ENCODE measurements at places on chromosomes 5 and 9. TPM values are rescaled to one million over a fixed set of nuclear protein-coding genes. Genes with fewer than 3 reads are reported as not detected.

WDR31 gene
- total RNA-seq: 1.7 TPM

MEGF10 gene
- 1.6 TPM for total RNA-seq

CARD6 gene
- total RNA-seq: 4.0 TPM

ADGRV1 gene
- not detected for total RNA-seq

ARID3C gene
- not detected for total RNA-seq

GLRA1 gene
- not detected for total RNA-seq

KLF9 gene
- total RNA-seq: 59.1 TPM

PAPPA gene
- 0.88 TPM for total RNA-seq

CCDC183 gene
- total RNA-seq: not detected

- H3K36me3 ChIP-seq: no peaks in the 10 kb centered on the region
- H3K27me3 ChIP-seq: no peaks in the 10 kb centered on the region
- H3K4me3 ChIP-seq: no peak overlapping the region
- DNase-seq: no peak
- no peaks in the 10 kb centered on the region for H3K4me1 ChIP-seq
Observed at GRCh38 chr5:181280251-181280762, 19.4 kb upstream of the TRIM52 start.

GRCh38 chr5:1868886-1869475 lies 13.7 kb downstream of the IRX4 start:
- no peaks in the 10 kb centered on the region for H3K36me3 ChIP-seq
- peaks cover 4% of the 10 kb centered on the region for H3K27me3 ChIP-seq
- no peaks in the 10 kb centered on the region for H3K4me1 ChIP-seq
- H3K27ac ChIP-seq: no peak overlapping the region
- DNase-seq: no peak
- no peak overlapping the region for H3K4me3 ChIP-seq

- H3K4me3 ChIP-seq: no peak overlapping the region
- no peaks in the 10 kb centered on the region for H3K4me1 ChIP-seq
- no peaks in the 10 kb centered on the region for H3K36me3 ChIP-seq
- no peak for DNase-seq
Observed at GRCh38 chr9:130539420-130540223, 39.8 kb upstream of the FUBP3 start.

DNA sequence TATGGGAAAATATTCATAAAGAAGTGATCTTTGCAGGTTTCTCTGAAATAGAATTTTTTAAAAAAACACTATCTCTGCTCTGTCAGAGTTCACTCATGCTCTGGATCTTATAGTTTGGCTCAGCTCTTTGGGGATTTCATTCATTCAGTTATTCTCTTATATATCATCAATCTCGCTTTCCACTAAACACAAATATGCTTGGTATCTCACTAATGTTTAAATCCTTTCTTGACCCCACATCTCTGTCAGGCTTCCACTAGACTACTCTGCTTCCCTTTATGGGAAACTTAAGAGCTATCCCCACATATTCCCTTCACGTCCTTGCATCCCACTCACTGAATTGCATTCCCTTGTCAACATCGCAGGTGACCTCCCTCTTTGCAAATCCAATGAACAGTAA lies 396.1 kb downstream of the ENC1 start:
- H3K36me3 ChIP-seq: no peaks in the 10 kb centered on the region
- H3K4me3 ChIP-seq: no peak overlapping the region
- no peaks in the 10 kb centered on the region for H3K27me3 ChIP-seq
- no peak for DNase-seq

- DNase-seq: no peak
- no peak overlapping the region for H3K4me3 ChIP-seq
- H3K36me3 ChIP-seq: no peaks in the 10 kb centered on the region
- H3K4me1 ChIP-seq: no peaks in the 10 kb centered on the region
- H3K27me3 ChIP-seq: no peaks in the 10 kb centered on the region
- H3K27ac ChIP-seq: no peak overlapping the region
Observed at GRCh38 chr5:127358740-127359139, 68.1 kb downstream of the MEGF10 start.

DNA sequence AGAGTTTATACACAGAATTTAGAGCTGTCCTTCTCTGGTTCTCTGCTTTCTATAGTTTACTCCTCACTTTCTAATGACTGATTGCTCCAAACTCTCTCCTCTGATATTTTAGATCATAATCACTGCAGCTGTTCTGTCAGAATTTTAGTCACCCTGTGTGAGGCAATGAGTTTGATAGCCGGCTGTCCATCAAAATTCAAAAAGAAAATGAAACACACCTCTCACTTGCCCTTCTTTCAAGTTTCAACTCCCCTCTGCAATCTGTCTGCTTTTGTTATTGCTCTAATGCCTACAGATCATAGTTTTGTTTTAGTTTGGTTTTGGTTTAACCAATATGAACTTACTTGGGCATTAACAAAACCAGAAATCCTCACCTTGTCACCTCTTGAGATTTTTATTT lies 23.3 kb upstream of the ABLIM3 start:
- no peak overlapping the region for H3K27ac ChIP-seq
- no peaks in the 10 kb centered on the region for H3K4me1 ChIP-seq
- DNase-seq: no peak
- H3K27me3 ChIP-seq: no peaks in the 10 kb centered on the region
- H3K4me3 ChIP-seq: no peak overlapping the region

DNA sequence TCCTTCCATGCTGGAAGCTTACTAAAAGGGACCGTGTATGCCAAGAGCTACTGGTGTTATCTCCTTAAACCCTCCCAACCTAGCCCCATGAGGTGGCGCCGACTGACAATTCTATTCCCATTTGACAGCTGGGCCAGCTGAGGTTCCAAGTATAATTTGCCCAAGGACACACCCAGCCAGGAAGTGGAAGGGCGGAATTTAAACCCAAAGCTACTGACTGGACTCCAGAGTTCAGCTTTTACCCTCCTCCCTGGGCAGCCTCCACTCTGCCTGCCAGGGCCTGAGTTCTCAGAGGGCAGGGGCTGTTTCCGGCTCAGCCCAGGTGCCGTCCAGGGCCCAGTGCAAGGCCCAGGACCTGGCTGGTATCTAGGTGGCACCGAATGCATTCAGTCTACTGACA lies 71.8 kb downstream of the C9orf50 start:
- H3K27ac ChIP-seq: peak overlapping the region; percentile 24
- peak overlapping the region; percentile 56 for H3K4me3 ChIP-seq
- H3K27me3 ChIP-seq: peaks cover 9% of the 10 kb centered on the region
- DNase-seq: no peak
- no peaks in the 10 kb centered on the region for H3K36me3 ChIP-seq
- H3K4me1 ChIP-seq: peaks cover 4% of the 10 kb centered on the region

- DNase-seq: no peak
- no peak overlapping the region for H3K4me3 ChIP-seq
- no peak overlapping the region for H3K27ac ChIP-seq
- peaks cover 38% of the 10 kb centered on the region for H3K36me3 ChIP-seq
- H3K4me1 ChIP-seq: no peaks in the 10 kb centered on the region
Observed at GRCh38 chr5:160105686-160106360, 13.4 kb downstream of the PWWP2A start.

DNA sequence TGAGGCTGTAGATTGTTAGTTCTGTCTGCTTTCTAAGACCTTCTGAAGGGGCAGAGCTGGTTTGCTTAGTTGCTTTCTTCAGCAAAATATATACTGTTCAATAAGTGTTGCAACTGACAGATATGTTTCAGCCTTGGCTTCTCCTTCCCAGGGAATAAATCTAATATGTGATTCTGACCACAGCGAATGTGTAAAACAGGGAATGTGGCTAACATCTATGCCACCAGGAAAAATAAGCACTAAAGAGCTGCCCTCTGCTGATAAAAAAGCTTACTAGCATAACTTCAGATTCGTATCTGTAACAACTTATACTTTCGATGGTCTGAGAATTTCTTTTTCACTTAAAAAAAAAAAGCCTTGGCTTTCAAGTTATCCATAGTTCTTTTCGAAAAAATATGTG lies 13.0 kb upstream of the OSMR start:
- no peak overlapping the region for H3K4me3 ChIP-seq
- H3K27ac ChIP-seq: no peak overlapping the region
- no peaks in the 10 kb centered on the region for H3K4me1 ChIP-seq

DNA sequence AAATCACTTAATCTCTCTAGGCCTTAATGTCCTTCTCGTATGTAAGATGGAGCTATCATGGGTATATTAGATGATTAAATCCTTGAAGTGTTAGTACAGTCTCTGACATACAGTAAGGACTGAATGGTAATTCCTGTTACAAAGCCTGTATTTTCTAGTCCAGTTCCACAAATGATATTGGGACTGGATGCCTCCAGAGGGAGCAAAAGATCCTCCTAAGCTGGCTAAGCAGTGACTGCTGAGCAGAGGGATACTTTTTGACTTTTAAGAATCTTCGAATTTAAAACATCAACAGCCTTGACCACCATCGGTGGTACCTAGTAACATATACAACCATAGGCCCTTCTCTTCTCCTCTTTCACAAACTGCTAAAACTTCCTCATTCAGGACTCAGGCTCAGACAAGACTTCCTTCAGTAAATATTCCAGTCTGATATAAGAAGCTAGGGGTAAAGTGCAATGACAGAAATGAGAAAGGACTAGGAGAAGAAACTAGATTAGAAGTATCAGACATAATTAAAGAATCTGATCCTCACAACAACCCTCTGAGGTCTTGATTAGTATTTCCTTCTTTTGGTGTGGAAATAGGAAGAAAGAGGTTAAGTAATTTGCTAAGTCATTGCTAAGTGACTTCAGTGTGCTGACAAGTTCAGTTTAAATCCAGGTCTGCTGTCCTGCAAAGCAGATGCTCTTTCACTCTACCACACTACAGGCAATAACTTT lies 13.9 kb downstream of the PTAR1 start:
- no peak overlapping the region for H3K27ac ChIP-seq
- H3K4me3 ChIP-seq: no peak overlapping the region
- DNase-seq: no peak
- peaks cover 34% of the 10 kb centered on the region for H3K4me1 ChIP-seq
- peaks cover 9% of the 10 kb centered on the region for H3K36me3 ChIP-seq

GRCh38 chr5:123809594-123810221 lies 297.7 kb downstream of the CSNK1G3 start:
- H3K27me3 ChIP-seq: no peaks in the 10 kb centered on the region
- peak overlapping the region; percentile 53 for H3K27ac ChIP-seq
- H3K4me3 ChIP-seq: no peak overlapping the region
- no peaks in the 10 kb centered on the region for H3K36me3 ChIP-seq

DNA sequence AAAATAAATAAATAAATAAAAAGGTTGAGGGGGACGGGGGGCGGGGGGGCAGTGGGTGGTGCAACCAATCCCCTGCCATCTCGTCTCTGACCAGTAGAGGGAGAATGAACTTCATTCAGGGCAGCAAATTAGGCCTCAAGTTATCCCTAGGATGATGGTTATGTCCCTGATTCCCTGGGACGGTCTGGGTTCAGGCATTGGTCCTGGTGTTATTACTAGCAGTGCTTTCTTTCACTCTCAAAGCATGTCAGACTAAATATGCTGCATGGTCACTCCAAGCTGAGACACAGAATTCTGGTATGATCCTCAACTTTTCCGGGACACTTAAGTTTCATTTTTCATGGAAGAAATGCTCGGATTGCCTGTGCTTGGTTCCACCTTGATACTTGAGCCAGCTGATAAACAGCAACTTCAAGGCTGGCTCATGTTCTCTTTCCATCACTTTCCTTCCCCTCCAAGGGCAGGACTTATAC lies 59.4 kb downstream of the DAP start:
- H3K4me3 ChIP-seq: no peak overlapping the region
- no peaks in the 10 kb centered on the region for H3K4me1 ChIP-seq
- no peaks in the 10 kb centered on the region for H3K27me3 ChIP-seq
- no peaks in the 10 kb centered on the region for H3K36me3 ChIP-seq
- no peak for DNase-seq
